ENCODE measurements at places on chromosomes 3 and 15.

DNA sequence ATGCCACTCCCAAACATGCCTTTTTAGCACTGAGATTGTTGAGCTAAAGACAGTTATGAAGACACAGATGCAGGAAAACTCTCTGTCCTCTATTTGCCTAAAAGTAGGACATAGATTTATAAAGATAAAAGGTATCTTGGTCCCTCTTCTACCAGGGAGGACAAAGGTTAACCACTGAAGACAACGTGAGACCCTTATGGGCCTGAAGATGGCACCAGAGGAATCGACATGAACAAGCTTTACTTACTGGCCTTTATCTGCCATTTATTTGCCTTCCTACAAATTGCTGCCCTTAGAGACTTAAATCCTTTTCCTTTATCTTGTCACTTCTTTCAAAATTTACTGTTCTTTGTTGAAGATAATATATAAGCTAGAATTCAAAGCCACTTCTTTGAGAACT is 109.7 kb upstream of the FAM3D start:
- DNase-seq, result no peak

GRCh38 chr15:77059786-77060361 is 11.0 kb downstream of the TSPAN3 start:
- DNase-seq, result no peak

DNA sequence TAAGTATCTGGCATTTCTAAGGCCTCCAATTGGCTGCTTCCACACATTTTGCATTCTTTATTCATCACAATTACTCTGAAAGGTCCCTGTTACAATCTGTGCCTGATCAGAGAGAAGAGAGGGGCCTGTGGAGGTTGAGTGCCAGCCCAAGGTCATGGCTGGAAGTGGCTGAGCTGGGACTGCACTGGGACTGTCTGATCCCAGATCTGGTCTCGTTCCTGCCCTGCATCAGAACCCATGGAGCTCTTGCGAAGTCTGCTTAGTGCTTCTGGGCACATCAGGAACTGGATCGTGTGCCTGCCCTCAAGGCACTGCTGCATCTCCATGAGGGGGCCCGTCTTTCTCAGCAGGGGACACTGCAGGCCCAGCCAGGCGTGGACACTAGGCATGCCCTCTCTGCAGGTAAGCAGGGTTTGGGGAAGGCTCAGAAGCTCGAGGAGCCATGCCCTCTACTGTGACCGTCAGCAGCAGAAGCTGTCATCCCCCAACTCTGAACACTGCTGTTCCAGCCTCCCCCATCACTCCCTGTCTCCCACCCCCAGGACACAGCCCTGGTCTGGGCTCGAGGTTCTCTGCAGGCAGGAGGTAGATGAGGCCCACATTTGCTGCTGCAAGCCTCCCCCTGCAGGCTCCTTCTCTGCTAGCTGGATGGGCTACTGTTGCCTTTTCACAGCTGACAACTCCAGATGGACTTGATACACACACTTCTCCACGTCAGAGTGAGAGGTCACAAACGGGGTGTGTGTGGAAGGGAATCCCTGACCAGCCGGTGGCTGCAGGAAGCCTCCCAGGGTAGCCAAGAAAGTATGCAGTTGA is 96.5 kb upstream of the PRR23E start:
- no peak for DNase-seq

- no peak for DNase-seq
These were observed 6.3 kb upstream of the EIF5A2 start for GRCh38 chr3:170914690-170915089.

DNA sequence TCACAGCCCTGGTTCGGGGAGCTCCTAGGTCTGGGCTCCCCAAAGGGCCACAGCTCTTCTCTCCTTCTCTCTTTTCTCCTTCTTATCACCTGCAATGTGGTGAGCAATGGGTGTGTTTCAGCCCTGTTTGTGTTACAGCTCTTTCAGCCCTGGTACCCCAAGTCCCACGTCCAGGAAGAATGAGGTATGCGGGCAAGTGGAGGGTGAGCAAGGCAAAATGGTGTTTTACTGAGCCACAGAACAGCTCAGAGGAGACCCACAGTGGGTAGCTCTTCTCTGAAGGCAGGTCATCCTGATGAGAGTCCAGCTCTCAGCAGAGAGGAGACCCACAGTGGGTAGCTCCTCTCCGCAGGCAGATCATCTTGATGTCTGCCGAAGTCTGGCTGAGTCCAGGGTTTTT is 86.8 kb downstream of the BFSP2 start:
- DNase-seq, result no peak

GRCh38 chr3:85298032-85298431 is 339.2 kb downstream of the CADM2 start:
- no peak for DNase-seq

- no peak for DNase-seq
These were observed 674 bp downstream of the SERP1 start for GRCh38 chr3:150545419-150546225.

- no peak for DNase-seq
These were observed 93.9 kb downstream of the PLOD2 start for GRCh38 chr3:146067048-146067447.

Data from lower lobe of right lung (tissue), 2 donors.